ENCODE measurements at places on chromosomes 13 and 19.

- DNase-seq = no peak
Observed at GRCh38 chr13:99738626-99739025, 232.9 kb downstream of the ZIC5 start.

- no peak for DNase-seq
Observed at GRCh38 chr13:106318941-106319411, 216.5 kb downstream of the EFNB2 start.

DNA sequence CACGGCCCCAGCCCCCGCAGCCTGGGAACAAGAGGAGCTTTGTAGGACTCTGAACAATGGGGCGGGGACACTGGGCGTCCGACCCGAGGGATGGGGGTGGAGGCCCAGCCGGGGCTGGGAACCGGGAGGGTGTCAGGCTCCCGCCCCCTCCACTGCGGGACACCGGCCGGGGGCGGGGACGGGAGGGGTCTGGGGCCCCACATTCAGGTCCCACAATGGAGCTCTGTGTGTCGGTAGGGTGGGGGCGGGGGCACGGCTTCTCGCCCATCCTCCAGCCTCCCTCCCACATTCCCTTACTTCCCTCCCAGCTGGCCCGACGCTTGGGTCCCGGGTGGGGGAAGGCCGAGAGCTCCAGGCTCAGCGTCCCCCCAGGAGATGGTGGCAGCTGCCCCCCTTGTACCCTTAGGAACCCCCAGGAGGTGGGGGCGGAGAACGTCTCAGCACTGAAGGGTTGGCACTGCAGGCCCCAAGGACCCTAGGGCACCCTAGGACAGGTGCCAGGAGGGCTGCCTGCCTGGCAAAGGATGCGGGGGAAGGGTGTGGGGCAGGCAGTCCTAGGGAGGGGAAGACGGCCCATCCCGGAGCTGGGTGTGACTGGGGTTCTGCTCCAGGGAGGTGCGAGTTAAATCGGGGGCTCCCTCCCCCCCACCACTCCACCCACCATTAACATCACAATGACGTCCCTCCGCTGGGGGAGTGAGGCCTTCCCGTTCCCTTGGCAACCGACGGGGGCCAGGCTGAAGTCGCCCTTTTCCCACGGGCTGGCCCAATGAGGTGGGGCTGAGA, 5.3 kb downstream of the TTYH1 start:
- no peak for DNase-seq

DNA sequence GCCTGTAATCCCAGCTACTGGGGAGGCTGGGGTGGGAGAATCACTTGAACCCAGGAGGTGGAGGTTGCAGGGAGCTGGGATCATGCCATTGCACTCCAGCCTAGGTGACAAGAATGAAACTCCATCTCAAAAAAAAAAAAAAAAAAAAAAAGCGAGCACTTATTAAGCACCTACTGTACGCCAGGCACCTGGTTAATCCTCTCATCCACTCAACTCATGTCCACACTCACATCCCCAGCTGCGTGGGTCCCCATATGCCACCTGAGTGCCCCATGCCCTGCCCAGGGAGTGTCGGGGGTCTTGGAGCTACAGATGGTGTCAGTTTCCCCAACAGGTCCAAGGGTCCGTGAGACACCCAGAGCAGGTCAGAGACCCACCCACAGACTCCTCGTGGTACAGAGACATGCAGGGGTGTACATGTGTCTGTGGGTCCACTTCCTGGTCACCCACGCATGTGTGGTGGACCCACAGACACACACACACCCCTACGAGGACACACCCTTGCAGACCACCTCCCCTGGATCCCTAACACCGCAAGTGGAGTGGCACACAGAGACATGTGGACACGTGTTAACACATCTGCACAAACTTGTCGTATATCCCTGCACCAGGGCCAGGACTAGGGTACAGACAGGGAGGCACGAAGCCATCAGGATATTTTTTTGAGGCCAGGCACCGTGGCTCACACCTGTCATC, 3.5 kb downstream of the INSL3 start:
- no peak for DNase-seq

GRCh38 chr13:26480246-26480855, 77.1 kb upstream of the WASF3 start:
- no peak for DNase-seq

DNA sequence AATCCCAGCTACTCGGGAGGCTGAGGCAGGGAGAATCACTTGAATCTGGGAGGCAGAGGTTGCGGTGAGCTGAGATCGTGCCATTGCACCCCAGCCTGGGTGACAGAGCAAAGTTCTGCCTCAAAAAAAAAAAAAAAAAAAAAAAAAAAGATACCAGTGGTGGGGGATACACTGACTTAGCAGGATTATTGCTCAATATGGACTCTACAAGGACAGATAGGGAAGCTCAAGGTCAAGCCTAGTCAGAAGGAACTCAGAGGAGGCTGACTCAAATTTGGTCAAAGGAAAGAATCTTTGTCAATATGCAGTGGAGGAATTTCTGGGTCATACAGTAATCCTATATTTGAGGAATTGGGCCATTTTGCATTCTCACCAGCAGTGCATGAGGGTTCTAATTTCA, 6.7 kb upstream of the DIAPH3 start:
- DNase-seq = no peak

GRCh38 chr19:45560686-45561085, 23.9 kb downstream of the OPA3 start:
- no peak for DNase-seq

- no peak for DNase-seq
Observed at GRCh38 chr13:114230117-114230516, 4.6 kb upstream of the CDC16 start.

GRCh38 chr19:6754653-6755463, 12.4 kb downstream of the SH2D3A start:
- no peak for DNase-seq

GRCh38 chr19:1796395-1797142, 15.5 kb downstream of the ATP8B3 start:
- DNase-seq = no peak

DNA sequence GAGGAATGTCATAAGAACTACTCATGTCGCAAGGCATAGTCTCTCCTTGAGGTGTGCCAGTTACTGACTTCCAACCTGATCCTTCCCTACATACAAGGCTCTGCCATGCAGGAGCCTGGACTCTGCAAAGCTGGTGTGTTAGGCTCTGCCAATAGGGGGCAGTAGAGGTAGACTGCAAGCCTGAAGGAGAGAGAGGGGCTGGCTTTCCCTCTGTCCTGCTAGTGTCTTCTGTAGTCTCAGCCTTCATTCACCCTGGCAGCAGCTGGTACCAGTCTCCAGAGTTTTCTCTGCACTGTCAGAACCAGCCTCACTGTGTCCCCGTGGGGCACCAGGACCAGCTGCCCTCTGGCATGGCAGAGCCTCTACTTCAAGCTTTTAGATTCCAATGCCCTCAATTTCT, 14.5 kb downstream of the SHISA2 start:
- DNase-seq = no peak

- DNase-seq = no peak
Observed at GRCh38 chr13:60448907-60449510, 52.0 kb downstream of the TDRD3 start.

GRCh38 chr19:38842439-38843174, 7.2 kb downstream of the HNRNPL start:
- DNase-seq = no peak

GRCh38 chr19:33098055-33098534, 17.1 kb downstream of the GPATCH1 start:
- DNase-seq = no peak

DNA sequence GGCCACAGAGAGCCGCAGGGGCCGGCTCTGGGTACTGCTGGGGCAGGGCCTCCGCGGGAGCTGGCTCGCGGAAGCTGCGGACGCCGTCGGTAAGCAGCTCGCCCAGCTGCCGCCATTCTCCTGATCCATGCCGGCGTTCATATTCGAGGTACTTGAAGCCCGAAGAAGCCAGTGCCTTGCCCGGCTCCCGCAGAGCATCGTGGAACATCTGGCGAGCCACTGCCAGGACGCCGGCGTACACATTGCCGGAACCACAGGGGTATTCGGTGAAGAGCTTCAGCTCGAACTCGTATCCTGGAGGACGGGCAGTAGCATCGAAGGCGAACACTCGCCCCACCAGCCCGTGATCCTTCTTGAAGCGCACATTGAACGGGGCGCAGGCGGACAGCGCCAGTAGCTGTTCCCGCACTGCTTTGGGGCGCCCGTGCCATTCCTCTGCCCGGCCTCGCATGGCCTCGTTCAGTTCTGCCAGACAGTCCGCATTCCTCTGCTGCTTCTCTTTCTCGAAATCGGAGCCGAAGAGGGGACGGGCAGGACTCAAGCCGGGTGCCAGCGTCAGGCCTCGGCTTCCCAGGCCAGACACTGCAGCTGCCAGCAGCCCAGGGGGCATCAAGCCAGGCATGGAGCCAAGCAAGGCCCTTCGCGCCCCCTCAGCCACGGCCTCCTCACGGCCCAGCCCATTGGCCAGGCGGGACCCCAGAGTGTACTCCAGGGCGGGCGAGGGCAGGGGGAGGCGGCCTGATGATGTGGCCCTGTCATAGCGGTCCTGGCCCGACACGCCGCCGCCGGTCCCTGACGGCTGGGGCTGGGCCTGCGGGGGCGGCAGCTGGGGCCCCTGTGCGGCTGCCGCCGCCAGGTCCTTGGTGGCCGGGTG, 1.0 kb downstream of the IRF2BP1 start:
- no peak for DNase-seq

DNA sequence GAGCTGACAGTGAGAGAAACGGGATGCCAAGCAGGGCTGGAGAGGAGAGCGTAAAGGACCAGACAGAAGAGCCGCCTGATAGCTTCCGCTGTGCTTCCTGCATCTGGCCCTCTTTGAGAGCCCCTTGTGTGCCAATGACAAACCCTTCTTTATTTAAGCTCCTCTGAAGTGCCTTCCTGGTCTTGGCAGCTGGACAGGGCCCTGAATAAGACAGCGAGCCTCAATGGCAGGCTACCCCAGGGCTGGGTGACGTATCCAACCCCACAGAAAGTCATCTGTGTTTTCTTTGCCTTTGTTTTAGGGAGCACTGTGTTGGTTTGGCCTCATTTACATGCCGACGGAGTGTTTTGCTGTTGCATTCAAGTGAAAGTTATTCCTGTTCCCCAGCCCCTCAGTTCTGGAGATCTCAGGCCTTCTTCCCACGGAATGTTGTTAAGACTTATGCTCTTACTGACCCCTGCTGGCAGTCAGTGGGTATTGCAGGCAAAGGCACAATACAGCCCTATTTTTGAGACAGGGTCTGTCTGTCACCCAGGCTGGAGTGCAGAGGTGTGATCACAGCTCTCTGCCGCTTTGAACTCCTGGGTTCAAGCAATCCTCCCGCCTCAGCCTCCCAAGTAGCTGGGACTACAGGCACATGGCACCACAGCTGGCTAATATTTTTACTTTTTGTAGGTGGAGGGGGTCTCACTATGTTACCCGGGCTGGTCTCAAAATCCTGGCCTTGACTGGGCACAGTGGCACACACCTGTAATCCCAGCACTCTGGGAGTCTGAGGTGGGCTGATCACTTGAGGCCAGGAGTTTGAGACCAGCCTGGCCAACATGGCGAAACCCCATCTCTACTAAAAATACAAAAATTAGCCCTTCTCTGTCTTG, 16.8 kb downstream of the CCL25 start:
- DNase-seq = no peak

DNA sequence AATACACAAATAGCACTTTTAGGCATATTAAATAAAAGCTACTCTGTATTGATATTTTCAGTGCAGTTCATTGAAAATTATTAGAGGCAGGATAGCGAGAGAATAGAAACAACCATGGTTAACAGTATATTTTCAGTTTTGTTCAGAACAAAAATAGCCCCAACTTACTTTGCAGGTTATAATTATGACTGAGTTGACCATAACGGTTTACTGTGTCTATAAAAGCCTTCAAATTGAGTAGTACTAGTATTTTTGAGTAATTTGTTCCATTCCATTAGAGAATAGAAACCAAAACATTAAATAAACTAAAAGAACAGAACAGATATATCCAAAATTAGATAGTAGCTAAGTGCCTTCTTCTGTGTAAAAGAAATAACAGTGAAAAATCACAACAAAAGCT, 1108.4 kb upstream of the PCDH20 start:
- no peak for DNase-seq

- DNase-seq = peak; percentile 70
Observed at GRCh38 chr19:47247308-47247990, 8.9 kb upstream of the CCDC9 start.

DNA sequence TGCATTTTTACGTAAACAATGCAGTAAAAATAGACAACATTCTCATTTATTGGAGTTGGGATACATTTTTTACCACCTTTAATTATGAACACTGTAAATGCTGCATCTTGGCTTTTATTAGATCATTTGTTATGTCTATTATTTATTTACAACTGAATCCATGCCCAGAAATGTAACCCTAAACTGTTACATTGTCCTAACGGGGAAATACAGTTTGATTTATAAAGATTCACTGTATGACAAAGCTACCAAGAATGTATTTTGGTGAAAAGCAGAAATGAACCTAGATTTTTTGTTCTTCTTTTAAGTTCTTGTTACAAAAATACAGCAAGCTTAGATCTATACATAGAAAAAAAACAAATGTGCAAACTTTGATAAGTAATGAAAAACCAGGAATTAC, 1.1 kb downstream of the METTL21C start:
- DNase-seq = no peak

GRCh38 chr19:49802836-49803528, 10.1 kb downstream of the FUZ start:
- no peak for DNase-seq

DNA sequence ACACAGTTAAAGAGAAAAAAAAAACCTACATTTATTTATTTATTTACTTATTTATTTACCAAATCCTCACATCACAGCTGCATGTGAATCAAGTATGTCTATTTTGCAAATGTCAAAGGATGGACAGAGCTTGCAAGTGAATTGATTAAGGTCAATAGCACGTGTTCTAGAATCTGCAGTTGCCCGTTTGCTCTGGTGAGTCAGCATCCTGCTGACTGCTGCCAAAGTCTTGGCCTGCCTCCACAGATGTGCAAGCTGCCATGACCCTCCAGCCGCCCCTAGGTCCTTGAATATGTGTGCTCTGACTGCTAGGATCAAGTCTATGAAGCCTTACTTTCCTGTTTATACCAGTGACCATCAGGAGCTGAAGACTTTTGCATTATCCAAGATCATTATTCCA, 320.6 kb downstream of the GPC5 start:
- no peak for DNase-seq

DNA sequence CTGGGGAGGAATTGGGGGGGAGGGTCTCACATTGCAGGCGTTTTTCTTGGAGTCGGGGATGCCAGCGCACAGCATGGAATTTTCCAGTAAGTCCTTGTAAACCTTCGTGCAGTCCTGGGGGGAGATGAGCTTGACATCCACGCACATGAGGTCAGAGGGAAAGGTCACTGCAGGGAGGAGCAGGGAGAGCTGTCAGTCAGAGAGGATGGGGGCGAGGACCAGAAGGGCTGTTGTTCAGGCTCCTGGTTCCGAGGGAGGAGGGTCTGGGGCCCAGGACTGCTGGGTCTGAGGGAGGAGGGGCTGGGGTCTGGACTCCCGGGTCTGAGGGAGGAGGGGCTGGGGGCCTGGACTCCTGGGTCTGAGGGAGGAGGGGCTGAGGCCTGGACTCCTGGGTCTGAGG, 4.0 kb downstream of the KLK7 start:
- no peak for DNase-seq

- DNase-seq = no peak
Observed at GRCh38 chr19:18830488-18830887, 1.3 kb upstream of the UPF1 start.

Data from stimulated activated CD8-positive, alpha-beta memory T cell treated with anti-CD3 and anti-CD28 coated beads, Interleukin-15, amount 100 ng/mL, for 24 hours (primary cell).